ENCODE measurements at places on chromosomes 1 and 21.

DNA sequence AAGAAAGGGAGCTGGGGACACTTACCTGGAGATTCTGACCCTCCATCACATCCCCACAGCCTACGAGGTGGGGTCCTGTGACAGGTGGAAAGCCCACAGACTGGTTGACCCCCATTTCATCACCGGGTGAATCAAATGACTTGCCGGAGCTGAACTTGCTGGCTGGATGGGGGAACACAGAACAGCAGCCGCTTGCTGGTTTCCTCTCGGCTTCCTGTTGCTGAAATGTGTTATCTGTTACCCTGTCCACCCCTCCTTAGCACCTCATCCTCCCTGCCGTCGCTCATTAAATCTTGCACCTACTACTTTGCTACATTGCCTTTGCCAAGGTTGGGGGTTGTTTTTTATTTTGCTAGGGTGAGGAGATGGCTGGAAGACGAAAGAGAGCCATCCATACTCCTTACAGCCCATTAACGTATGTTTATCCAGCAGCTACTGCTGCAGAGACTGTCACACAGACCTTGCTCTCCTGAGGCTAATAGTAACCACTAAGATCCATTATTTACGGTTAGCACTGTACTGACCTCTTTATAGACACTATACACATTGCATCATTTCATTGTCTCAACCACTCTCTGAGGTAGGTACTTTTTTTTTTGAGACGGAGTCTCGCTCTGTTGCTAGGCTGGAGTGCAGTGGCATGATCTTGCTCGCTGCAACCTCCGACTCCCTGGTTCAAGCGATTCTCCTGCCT, 7.0 kb downstream of the PAFAH2 start:
- DNase-seq = no peak

- no peak for DNase-seq
Measured at GRCh38 chr1:59767119-59767518, 47.6 kb upstream of the HOOK1 start.

- no peak for DNase-seq
Measured at GRCh38 chr1:68173283-68173935, 58.9 kb downstream of the WLS start.

- no peak for DNase-seq
Measured at GRCh38 chr1:200346700-200347099, 63.1 kb downstream of the ZNF281 start.

- DNase-seq = no peak
Measured at GRCh38 chr1:3978196-3978989, 78.3 kb upstream of the C1orf174 start.

DNA sequence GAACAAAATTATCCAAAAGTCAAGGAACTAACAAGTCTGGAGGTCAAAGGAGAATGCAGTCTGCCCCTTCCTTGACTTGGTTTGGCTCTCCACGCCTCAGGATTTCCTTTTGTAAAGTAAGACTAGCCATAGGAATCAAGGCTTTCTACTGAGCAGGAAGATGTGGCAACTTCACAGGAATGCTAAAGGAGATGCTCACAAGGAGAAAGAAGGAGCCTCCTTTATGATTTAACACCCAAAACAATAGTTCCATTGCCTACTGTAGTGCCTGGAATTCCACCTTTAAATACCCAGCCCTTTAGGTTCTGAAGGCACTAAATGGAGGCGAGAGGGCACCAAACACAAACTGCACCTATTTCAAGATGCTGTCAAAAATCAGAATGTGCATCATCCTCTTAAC, 176.3 kb upstream of the NFIA start:
- no peak for DNase-seq

DNA sequence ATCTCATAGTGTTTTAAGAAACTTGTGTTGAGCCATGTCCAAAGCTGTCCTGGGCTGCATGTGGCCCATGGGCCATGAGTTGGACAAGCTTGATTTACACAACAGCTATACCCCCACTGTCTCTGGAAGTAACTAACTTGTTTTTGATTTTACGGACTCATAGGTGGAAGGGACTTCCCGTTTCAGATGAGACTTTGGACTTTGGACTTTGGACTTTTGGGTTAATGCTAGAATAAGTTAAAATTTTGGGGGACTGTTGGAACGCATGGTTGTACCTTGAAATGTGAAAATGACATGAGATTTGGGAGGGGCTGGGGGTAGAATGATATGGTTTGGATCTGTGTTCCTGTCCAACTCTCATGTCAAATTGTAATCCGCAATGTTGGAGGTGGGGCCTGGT, 52.6 kb upstream of the ZSWIM5 start:
- no peak for DNase-seq

- no peak for DNase-seq
Measured at GRCh38 chr1:241531195-241532161, 700 bp upstream of the KMO start.

- no peak for DNase-seq
Measured at GRCh38 chr1:57329001-57329527, 94.8 kb downstream of the DAB1 start.

- DNase-seq = no peak
Measured at GRCh38 chr1:22880174-22880601, 92.5 kb downstream of the LACTBL1 start.

GRCh38 chr1:113439277-113439670, 49.0 kb downstream of the MAGI3 start:
- DNase-seq = no peak

DNA sequence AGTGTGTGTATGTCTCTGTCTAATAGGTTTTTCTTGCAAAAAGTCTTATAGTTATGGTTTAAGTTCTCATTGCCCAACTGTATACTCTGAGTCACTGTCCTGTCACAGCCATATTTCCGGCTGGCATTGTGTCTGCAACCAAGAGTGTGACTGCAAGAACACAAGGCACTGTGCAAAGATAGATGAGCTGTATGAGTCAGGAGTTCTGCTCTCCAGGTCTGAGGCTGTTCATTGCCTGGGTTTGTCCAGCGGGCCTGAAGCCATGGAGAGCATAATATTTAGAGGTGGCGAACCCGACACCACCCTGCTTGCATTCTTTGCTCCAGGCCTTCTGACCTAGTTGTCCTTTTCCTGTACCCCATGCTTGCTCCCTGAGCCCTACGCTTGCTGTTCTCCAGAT, 50.9 kb upstream of the CNIH3 start:
- no peak for DNase-seq

DNA sequence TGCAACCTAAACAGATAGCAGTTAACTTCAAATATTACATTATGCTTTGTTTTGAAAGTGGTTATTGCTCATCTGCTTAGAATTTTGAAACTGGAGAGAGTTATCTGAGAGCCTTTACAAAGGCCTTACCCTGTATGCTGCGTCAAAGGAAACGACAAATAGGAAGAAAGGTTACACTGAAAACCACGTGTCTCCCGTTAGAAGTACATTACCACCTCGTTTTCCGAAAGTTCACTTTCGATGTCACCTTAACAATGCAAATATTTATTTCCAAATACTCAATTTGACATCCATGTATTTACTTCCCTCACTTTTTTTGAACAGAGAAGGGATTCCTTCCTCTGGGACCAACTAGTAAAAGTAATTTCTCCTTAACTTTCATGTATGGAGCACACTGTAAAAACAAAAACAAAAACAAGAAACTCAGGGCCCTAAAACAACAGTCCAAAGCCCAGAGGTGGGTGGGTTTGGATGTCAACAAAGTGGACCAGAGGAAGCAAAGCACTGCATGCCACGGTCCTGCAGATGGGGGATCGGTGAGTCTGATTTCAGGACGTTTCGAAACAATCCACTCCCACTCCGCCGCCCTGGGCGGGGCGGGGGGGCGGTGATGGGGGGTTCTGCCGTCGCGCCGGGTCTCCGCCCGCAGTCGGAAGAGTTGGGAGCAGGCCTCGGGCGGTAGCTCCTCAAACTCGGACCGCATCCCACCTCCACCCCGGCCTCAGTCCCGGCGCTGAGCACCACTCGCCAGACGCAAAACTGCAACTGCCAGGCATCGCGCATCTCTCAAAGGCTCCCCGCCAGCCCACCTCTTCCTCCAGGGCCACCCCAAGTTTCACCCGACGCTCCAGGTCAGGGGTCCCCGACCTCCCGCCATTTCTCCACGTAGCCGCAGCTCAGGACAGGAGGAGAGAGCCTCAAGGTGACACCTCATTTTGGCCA, 841 bp downstream of the ADSS2 start:
- peak; percentile 70 for DNase-seq

DNA sequence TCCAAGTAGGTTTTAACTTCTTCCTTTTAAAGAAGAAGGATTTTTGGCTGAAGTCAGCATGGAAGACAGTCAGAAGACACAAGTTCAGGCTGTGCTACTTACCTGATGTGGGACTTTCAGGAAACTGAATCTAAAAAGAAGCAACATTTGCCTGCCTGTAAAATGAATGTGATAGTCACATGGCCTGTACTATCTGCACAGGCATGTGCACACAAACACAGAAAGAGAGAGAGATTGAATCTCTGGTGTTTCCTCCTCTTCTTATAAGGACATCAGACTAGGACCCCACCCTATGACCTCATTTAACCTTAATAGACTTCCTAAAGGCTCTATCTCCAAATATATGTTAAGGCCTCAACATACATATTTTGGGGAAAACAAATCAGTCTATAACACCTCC, 542.9 kb downstream of the PLPP3 start:
- DNase-seq = no peak

DNA sequence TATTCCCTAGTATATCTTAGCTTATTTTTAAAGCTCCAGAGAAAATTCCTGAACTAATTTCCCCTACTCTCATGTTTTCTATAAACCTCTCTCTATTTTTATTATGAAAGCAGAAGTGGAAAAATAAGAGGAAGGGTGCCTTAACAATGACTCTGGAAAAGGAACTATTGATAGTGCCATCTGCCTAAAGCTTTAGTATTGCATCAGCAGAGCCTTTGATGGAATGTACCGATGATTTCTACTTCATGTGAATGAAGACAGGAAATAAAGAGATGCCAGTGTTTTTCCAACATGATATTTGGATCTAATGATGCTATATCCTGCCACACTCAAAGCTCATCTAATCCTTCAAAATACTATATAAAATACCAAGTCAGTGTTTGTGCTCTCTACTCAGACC, 35.1 kb downstream of the TNFSF18 start:
- DNase-seq = no peak

DNA sequence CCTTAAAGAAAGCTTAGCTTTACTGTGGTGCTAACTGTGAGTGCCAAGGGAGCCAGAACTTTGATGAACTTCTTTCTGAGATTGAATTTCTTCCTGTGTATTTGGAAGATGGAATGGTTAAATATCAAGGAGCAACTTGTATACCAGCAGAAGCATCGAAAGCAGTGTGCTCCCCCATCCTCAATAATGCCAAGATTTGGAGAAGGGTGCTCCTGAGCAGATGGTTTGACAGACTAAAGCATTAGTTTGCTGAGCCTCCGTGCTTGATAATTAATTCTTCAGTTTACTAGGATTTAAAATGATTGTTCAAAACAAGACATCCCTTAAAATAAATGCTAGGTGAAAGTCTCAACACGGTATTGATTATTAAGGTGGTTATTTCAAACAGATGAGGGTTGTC, 42.4 kb upstream of the AKT3 start:
- DNase-seq = no peak

GRCh38 chr1:68322837-68323687, 90.7 kb upstream of the WLS start:
- DNase-seq = no peak

DNA sequence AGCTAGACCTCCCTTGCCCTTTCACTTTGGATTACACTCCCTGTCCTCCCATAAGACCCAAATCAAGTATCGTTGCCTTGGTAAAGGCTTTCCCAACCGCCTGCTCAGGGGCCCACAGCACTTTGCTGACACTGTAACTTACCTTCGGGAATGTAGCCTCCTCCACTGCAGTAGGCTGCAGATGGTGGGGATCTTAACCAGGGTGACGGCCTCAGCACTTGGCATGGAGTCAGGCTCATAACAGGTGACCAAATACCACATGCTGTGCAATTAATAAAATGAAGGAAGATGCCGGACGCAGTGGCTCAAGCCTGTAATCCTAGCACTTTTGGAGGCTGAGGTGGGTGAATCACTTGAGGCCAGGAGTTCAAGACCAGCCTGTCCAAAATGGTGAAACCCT, 88.7 kb upstream of the IRF2BP2 start:
- DNase-seq = no peak

Data from ecto neural progenitor cell (in vitro differentiated cells).